ENCODE measurements at places on chromosomes 2 and 18.

- DNase-seq: no peak
Measured at GRCh38 chr18:74766251-74766650, 168.6 kb downstream of the ZNF407 start.

GRCh38 chr2:28002181-28002580 lies 111.7 kb downstream of the BABAM2 start:
- no peak for DNase-seq

- no peak for DNase-seq
Measured at GRCh38 chr18:33833842-33834241, 255.8 kb downstream of the ASXL3 start.

GRCh38 chr2:242011167-242011513 lies 141.6 kb downstream of the RTP5 start:
- DNase-seq: no peak

DNA sequence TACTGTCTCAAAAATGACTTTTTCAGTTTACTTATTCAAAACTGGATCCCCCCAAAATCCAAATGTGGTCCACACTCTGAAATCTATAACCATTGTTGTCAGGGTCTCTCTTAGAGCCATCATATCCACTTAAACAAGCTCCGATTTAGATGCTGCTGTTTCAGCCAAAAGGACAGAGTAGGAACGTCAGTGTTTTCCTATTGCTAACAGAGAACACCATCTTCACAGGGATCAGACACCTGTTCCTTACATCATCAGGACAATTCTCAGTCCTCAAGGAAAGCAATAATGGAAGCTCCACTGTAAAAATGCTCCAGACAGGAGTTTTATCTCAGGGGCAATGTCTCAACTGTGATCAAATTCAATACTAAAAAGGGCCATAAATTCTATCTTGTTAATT lies 155.4 kb downstream of the STK39 start:
- DNase-seq: no peak

DNA sequence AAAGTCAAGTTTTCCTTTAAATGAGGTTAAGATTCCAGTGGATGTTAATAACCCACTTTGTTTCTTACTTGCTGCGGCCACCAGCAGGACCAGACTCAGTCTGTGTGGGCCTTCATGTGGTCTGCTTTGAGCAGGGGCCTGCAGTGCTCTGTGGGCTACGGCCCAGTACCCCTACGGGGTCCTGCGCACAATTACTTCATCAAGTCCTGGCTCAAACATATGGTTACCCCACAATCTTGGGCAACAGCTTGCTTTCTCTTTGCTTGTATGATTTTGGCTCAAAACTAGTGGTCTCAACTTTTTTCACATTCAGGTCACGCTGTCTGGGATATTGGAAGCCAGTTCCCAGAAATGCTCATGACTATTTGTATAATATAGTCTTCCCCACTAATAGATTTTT lies 64.2 kb downstream of the PTPN2 start:
- DNase-seq: no peak

DNA sequence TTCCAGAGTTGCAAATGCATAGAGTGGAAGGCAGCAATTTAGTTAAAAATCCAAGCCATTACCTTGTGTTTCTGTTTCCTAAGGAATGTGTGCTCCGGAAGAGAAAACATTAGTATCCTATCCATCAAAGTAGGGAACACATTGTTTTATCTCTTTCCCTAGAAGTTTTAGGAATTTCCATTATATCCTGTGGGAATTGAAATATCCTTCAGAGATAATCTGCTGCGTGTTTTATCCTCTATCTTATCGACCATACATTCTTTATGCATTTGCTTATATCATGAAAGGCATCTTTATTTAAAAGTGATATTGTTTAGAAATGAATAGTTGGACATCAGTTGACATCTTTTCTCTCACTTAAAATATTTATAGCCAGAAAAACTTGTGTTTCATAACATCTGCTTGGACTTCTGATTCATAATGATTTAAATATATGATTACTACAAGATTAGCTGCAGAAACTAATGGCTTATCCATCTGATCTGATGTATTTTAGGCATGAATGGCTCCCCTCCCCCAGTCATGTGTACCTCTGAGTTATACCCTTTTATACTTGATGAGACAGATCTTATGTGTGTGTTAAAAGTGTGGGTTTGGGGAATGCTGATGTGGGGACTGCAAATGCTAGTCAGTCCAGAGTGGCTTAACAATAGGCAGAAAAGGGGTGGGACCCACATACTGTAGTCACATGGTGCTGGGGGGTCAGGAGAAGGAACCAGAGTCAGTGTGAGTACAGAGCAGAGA lies 136.2 kb upstream of the ARHGAP28 start:
- no peak for DNase-seq

DNA sequence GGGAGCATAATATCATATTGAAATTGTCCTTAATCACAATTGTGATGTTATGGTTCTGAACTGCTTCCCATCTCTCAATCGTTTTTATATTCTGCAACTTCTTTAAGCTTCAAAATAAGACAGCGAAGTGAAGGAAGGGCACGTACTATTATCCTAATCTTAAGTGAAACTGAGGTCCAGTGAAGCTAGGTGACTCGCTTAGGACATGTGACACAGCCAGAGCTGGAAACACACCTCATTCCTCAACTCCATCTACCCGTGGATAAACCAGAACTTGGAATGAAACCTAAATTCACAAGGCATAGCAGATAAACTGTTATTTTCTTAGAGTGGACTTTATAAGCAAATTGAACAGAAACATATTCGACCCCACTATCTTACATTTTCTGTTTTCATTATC lies 191.2 kb upstream of the PXDN start:
- no peak for DNase-seq

DNA sequence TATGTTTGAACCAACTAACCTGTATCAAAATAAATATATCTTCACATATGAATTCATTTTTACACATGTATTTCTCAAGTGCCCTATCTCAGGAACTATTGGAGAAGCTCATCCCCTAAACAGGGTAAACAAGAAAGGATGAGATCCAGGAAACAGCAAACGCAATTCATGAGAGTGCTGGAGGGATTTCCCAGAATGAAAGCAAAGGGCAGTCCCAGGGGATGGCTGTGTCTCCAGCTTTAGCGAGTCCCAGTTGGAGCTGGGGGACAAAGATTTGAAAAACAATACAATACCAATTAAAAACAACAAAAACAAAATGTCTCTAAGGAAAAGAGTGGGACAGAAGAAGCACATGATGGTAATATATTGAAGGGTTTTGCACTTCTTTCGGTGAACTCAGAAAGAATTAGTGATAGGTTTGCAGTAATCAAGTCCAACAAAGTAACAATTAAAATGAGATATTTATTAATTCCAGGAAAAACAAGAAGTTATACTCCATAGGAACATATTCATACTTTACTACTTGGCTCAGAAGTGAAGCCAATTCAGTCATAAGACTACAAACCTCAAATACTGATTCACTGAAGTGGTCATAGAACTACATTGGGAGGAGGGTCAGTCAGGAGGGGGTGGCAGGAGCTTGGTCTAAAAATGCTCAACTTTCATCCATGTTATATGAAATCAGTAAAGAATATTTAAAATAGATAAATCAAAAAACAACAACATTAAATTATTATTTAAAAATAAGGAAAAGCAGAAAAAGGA lies 73.1 kb upstream of the PDE1A start:
- DNase-seq: no peak

DNA sequence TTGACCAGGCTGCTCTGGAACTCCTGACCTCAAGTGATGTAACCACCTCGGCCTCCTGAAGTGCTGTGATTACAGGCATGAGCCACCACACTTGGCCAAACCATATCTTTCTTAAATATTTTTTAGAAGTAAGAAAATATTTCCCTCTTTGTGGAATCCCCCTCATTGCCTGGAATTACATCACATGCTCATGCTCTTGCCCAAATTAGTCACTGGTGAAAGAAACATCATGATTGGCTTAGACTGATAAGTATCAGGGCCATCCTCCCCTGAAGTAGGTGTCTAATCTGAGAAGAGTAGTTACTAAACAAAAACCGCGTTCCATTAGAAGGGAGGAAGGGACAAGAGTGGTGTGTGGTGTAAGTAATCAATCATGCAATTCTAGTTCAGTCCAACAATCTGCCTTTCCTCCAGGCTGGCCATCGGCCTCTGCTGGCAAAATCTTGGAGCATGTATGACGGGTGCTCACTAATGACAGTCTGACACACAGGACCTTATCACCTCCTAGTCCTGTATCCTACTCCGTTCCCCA lies 52.3 kb upstream of the SCG2 start:
- DNase-seq: no peak

GRCh38 chr2:235218486-235218907 lies 266.7 kb downstream of the SH3BP4 start:
- DNase-seq: no peak

DNA sequence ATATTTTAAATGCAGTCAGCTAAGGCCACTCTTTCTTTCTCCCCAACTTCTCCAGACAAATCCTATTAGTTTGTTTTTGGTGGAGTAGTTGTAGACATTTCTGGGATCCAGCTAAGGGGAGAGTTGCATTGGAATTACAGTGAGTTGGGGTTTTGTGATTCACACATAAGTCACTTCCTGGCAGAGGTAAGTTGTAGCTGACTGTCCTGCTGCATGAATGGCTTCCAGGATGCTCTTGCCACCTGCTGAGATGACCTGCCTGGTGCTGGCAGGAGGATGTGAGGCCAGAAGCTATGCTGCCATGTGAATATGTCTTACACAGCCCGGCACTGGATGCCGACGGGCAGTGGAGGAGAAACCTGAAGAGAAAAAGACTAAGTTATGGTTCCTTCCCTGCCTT lies 243.7 kb downstream of the TDRD15 start:
- no peak for DNase-seq

- no peak for DNase-seq
Measured at GRCh38 chr18:49631146-49631866, 69.4 kb downstream of the LIPG start.

DNA sequence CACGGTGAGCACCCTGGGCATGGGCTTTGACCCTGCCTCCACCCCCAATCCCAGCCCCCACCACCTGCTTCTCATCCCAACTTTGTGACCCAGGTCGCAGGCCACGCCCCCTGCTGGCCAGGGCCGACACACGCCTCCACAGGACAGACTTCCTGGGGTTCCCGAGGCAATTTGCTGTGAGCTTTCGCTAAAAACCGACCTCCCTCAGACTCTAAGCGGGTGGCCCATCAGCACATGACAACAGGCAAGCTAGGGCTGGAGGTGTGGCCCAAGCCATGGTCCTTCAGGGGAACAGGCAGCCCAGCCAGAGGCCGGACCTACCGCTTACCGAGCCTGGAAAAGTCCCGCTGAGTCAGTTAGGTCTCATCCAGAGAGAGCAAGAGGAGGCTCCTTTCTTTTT lies 31.9 kb downstream of the C1QL2 start:
- DNase-seq: no peak

GRCh38 chr2:42041377-42042127 lies 6.3 kb upstream of the PKDCC start:
- DNase-seq: no peak

GRCh38 chr18:56711708-56712445 lies 60.7 kb downstream of the WDR7 start:
- DNase-seq: no peak

DNA sequence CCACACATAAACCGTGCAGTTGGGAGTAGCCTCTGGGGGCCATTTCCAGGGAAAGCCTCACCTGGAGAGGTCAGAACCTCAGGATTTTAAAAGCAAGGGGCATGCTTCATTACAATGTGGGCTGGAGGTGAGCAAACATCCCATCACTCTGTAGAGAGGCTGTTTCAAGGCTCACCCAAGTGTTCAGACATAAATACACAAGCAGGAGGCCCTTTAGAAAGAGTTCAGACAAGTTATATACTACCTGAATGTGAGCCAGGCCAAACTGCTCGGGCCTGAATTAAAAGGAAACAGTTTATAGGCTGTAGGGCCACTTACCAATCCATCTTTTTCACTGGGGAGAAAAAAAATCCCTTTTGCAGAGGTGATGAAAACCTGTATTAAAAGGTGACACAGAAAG lies 540.0 kb upstream of the ZEB2 start:
- DNase-seq: no peak

DNA sequence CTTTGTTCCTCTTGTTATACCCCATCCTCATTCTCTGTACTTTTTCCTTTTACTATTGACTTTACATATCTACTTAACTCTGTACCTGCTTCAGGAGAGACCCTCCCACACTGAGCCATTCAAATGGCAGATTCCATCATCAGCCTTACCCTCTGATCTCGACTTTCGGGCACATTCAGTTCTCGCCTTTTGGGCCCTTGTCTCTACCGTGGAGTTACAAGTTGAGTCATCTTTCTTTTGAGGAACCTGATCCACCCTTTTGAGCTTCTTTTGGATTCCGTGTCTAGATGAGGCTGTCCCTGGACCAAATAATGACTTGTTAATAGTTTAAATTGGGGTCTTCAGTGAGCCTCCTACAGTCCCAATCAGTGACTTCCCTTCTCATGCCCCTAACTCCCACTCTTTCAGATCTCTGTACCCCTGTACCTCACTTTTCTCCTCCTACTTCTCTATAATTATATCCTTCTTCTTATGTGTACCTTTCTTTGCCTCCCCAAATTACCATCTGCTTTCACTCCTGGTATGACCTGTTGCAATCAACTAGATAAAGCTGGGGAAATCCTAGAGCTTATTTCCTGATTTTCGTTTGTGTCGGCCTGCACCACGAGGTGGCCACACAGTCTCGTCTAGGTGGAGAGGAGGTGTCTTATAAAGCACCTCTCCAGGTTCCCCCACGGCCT lies 17.2 kb downstream of the SP110 start:
- DNase-seq: no peak

GRCh38 chr2:204842661-204843485 lies 297.6 kb downstream of the PARD3B start:
- DNase-seq: no peak

- DNase-seq: no peak
Measured at GRCh38 chr18:67511840-67512239, 4.7 kb downstream of the DSEL start.

GRCh38 chr2:159065313-159065712 lies 96.9 kb downstream of the TANC1 start:
- DNase-seq: no peak
